HuH-7.5 (cell line): ENCODE measurements at places on chromosomes 7 and 10.

DNA sequence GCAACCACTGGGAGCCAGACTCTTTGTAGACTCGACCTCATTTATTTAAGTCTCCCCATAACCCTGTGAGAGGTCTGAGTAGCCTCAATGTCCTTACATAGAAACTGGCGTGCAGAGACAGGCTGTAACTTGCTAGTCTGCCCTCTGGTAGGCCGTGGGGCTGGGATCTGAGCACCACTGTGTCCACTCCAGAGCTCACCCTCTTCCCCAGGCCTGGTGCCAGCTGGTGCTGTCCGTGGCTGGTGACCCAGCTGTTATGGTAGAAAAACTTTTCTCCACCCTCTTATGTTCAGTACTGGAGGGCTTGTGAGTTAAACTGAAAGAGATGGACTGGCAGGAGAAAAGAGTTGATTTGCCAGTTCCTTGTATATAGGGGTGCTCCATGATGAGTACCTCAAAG lies 41.9 kb downstream of the ADAMTS14 start:
- DNase-seq, result no peak

- DNase-seq, result no peak
Measured at GRCh38 chr7:122743211-122743610, 40.5 kb upstream of the RNF148 start.

DNA sequence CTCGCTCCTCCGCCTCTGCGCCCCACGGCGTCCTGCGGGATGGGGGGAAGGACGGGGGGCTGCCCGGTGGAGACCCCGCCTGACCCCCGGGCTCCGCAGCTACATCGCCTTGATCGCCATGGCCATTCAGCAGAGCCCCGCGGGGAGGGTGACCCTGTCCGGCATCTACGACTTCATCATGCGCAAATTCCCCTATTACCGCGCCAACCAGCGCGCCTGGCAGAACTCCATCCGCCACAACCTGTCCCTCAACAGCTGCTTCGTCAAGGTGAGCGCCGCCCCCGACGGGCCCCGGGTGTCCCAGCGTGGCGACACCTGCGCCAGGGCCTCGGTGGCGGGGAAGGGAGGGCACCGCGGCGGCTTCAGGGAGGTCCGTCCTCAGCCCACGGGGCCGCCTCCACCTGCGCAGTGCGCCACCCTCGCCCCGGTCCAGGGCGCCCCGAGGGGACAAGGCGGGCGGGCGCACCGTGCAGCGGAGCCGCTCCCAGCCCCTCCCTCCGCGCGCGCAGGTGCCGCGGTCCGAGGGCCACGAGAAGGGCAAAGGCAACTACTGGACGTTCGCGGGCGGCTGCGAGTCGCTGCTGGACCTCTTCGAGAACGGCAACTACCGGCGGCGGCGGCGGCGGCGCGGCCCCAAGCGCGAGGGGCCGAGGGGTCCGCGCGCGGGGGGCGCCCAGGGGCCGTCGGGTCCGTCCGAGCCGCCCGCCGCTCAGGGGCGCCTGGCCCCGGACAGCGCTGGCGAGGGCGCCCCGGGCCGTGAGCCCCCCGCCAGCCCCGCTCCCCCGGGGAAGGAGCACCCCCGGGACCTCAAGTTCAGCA lies 793 bp downstream of the FOXL3 start:
- DNase-seq, result no peak

GRCh38 chr10:89469517-89469916 lies 55.1 kb downstream of the IFIT5 start:
- DNase-seq, result no peak

DNA sequence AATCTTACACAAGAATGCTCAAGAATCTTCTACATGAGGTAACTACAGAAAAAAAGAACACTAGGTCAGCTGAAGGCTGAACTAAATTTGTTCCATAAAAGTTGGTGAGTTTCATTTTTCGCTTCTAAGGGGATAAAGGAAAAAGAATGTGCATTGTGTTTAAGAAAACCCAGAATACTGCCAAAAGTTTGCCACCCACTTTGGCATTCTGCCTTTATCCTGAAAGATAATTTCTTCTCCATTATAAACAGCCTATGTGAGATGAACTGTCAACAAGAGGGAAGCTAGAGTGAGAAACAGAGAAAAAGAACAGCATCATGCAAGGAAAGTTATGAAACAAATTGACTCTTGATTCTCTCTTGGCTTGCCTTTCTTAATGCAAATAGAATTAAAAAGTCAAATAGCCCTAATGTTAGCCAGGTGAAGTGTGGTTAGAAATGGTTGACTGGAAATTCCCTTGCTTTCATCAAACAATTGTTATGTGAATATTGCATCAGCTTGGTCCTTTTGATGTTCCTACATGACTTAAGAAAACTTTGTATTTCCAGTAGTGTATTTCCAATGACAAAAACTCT lies 25.8 kb downstream of the STEAP1 start:
- DNase-seq, result no peak

GRCh38 chr10:1044964-1045363 lies 4.0 kb downstream of the IDI1 start:
- DNase-seq, result no peak

- no peak for DNase-seq
Measured at GRCh38 chr10:101826852-101827434, 8.7 kb upstream of the OGA start.

DNA sequence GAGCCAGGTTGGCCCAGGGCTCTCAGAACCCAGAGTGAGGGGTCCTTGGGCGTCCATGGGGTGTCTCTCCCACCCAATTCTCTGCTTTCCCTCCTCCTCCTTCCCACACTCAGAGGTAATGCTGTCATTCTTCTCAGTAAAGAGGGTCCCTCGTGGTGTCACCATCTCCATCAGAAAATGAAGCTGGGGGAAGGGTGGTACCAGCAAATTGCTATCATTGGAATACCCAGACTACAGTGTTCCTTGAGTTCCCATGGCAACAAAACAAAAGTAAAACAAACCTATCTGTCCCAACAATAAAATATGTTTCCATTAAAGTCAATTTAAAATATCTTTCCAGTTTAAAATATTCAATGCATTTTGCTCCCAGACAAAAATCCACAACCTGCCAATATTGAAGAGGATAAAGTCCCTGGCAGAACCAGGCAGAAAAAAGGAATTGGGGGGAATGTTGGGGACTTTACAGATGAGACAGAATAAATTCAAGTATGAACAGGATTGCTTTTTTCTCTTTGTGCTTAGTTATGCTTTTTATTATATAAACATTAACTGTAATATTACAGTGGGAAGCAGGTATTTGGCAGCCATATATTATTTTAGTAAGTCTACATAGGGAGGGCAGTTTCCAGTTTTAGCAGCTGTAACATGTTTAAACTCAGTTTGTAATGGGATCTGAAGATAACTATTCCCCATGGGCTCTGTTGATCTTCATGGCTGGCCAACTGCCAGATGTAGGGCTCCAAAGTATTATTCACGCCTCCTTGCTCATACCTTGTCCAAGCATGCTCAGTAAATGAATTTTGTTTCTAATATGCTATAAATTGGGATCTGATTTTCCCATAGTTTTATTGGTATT lies 182.1 kb downstream of the ARID5B start:
- DNase-seq, result no peak

DNA sequence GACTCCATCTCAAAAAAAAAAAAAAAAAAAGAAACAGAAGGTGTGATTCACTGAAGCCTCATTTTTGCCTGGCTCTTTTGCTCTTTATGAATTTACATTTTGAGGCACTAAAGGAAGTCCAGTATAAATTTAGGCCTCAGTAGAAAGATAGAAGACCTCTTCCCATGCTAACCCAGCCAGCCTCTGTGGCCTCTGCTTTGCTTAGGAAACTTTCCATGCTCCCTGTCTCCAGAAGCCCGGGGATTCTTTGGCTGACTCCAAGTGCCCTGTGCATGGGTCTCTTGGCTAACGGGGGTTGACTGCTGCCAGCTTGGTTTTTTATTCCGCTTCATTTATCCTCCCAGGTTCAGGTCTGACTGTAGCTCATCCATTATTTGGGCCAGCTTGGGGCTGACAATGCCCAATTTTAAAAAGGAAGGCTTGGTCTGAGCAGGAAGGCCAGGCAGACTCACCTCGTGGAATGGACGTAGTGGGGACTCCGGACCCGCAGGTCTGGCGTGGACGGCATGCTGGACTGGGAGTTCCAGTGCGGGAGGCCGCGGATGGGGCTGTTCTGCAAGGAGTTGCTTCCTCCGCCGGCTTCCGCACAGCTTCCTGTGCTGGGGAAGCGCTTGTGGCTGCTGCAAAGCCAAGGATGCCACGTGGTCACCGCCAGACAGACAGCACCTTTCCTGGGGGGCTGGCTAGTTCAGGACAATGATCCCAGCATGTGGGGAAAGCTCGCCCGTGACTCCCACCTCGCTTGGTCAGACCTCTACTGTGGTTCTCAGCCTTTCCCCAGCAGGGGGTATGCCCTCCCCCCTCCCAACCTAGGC lies 72.3 kb downstream of the PRPF18 start:
- DNase-seq, result no peak

GRCh38 chr10:111175787-111176186 lies 99.0 kb downstream of the ADRA2A start:
- DNase-seq, result no peak

DNA sequence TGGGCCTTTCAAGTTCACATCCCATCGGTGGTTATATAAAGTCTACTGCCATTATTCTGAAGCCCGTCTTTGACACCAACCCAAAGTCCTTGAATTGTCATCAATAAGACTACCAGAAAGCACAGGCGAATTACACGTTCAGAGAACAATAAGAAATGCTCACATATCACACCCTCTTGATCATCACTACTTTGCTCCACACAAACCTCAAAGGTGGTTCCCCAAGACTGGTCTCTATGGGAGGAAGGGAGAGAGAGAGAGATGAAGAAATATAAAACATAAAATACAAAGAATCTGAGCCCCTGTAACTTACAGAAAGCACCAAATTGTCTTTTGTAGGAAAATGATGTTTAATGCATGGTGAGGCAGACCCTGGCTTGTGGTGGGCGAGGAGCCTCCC lies 4.4 kb downstream of the HIPK2 start:
- DNase-seq, result no peak

- no peak for DNase-seq
Measured at GRCh38 chr7:20744954-20745446, 41.7 kb downstream of the SP8 start.

GRCh38 chr10:132865171-132865631 lies 77.2 kb downstream of the CFAP46 start:
- no peak for DNase-seq

- no peak for DNase-seq
Measured at GRCh38 chr10:43046288-43046991, 30.4 kb upstream of the RET start.

GRCh38 chr10:32959006-32959920 lies 1.2 kb upstream of the ITGB1 start:
- DNase-seq, result no peak
